ENCODE measurements at places on chromosomes 2 and 18.

DNA sequence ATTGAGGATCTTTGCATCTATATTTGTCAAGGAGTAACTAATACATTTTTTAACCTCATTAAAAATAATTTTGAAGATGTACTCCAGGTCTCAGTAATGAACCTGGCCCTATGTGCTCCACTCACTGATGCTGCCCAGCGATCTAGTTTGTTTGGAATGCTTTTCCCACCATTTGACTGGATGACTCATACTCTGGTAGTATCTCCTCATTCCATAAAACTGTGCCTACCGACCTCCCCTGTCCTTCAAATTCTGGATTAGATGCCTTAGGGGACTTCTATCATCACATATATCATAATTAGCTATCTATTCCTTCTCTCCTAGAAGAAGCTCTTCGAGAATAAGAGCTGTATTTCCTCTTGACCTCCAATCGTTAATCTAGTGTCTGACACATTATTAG is 83.8 kb downstream of the FAM117B start:
- DNase-seq: peak; percentile 59

DNA sequence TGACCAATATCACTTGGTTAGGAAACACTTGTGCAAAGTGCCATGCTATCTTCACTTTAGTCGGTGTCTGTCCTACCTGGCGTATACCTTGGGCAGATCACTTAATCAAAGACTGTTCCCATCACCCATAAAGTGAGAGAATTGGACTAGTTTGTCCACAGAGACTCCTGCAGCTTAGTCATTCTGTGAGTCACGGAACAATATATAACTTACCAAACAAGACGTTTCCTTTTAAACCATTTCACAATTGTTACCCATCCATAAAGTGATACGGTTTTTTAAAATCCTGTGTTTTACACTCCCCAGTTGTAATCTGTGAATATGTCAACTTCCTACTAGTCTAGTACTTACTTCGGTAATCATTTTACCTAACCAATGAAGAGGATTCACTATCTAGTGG is 499.3 kb upstream of the SMIM21 start:
- DNase-seq: peak; percentile 23

DNA sequence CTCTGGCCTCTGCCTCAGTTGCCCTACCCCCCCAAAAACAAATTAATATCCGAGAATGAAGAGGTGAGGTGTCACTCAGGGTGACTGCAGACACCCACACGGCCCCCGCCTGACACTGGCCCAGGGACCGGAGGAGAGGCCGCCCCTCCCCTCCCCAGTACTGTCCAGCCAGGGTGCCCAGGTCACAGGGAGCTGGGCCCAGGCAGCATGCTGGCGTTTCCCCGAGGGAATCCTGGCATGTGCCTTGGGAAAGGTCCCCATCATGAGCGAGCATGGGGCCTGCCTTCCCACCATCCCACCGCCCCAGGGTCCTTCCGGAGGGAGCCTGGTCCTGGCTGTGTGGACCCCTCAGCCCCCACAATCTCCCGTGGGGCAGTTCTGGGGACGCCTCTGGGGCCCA is 3.0 kb downstream of the MAB21L4 start:
- DNase-seq: no peak

DNA sequence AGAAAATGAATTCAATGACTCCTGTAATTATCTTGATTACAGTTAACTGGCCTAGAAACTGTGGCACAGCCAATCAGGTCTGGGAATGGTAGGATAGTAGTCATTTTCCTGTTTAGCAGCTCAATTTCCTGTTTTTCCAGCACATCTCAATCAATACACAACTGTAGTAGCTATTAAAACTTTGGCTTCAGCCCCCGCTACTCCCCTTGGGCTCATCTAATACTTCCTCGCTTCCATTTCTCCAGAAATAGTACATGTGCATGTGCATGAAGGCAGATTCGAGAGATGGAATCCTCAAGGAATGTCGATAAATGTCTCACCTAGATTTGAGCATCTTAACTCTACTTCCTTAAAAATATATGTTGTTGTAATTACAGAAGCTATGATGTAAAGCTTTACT is 9.7 kb downstream of the COBLL1 start:
- DNase-seq: no peak

DNA sequence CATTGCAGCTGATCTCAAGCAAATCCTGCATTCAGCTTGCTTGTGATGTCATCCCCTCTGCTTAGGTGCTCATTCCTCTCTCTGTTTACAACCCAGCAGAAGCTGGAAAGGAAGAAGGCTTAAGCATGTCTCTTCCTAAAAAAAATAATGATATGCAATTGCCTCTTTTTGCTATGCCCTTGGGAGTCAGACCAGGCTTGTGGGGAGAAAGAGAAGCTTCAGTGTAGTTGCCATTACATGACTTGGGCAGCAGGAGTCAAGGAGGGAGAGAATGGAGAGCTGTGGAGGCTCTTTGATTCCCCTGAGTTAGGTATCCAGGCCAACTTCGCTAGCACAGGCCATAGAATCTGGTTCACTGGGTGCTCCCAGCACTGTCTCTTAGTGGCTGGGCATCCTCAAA is 101.1 kb downstream of the MAPK4 start:
- DNase-seq: no peak

DNA sequence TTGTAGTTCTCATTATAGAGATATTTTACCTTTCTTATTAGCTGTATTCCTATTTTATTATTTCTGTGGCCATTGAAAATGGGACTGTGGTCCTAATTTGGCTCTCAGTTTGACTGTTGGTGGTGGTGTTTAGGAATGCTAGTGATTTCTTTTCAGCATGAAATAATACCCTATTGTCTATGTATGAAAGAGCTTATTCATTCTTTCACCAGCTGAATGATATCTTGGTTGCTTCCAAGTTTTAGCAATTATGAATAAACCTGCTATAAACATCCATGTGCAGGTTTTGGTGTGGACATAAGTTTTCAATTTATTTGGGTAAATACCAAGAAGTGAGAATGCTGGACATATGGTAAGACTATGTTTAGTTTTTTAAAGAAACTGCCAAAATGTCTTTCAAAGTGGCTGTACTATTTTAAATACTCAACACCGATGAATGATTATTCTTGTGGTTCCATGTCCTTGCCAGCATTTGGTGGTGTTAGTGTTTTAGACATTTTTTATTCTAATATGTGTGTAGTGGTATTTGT is 501.6 kb upstream of the GYPC start:
- no peak for DNase-seq

DNA sequence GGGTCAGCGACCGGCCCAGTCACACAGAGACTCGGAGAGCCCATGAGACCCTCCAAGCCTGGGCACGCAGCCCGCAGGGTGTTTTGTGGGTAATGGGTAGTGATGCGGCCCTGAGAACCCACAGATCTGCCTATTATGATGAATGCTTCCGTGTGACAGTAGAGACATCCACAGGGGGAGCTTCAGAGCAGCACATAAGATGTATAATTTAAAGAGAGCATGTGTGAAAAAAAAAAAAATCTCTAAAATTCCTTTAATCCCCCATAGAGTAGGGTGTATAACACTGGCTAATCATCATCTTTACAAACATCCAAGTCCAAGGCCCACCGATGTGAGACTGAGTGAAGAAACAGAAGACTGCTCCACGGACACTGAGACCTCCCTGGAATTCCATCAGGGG is 34.6 kb downstream of the BIN1 start:
- no peak for DNase-seq

DNA sequence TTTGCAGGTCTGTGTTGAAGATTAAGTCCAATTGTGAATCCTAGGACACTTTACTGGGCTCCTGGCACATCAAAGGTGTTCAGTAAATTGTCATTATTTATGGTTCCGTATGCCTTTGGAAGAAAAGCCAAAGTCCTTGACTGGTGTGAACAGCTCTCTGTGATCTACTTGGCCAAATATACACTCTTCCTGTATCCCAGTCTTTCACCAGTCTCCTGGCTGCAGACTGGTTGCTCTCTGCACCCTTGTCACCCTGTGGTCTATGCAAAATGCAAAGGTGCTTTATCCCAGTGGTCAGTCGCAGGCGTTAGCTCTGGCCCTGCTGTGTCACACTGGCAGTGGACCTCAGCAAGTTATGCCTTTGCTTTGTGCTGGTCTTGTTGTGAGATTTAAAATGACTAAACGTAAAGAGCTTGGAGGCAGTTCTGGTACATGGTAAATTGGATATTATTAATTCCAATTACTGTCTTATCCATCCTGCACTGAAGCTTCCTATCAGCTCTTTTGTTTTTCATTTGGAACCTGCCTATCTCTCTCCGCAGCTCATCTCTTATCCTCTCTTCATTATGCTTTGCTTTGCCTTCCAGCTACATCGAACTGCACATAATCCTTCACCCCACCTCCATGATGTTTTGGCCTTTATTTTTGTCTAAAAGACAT is 83.1 kb downstream of the MYO1B start:
- DNase-seq: no peak

GRCh38 chr18:9946831-9947230 is 33.0 kb downstream of the VAPA start:
- no peak for DNase-seq

- DNase-seq: no peak
Observed at GRCh38 chr18:61910101-61910500, 17.3 kb upstream of the RNF152 start.

GRCh38 chr18:63451799-63452660 is 24.7 kb upstream of the SERPINB5 start:
- DNase-seq: no peak

DNA sequence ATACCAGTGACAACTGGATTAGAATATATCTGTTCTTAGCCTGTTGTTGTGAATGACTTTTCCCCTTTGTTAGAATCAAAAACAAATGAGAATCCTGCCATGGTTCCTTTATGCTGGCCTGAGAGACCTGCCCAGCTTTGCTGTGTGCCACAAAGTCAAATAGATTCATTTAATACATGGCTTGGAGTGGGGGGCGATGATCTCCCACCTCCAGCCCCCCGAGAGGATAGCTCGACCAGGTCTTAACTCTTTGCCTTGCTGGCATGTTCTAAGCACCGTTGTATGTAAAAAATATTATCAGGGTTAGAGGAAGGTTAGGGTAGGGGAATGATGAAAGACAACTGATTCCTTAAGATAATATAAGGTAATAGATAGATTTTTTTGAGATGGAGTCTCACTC is 22.2 kb upstream of the DGKD start:
- DNase-seq: no peak

DNA sequence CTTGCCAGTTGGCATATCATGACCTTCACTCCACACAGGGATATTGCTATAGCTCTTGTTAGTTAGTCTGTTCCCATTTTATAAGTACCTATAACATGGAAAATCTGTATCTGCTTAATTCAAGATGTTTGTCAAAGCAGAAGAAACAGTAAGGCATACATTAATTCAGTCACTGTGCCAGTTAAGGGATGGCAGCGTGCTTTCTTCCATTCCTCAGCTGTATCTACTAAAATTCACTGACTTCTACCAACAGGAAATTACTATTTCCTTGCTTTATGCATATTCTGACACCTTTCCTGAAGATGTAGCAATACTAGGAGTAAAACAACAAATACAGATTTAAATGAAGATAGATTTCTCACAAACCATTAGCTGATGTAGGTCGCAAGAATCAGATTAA is 59.9 kb downstream of the RNF152 start:
- DNase-seq: no peak

DNA sequence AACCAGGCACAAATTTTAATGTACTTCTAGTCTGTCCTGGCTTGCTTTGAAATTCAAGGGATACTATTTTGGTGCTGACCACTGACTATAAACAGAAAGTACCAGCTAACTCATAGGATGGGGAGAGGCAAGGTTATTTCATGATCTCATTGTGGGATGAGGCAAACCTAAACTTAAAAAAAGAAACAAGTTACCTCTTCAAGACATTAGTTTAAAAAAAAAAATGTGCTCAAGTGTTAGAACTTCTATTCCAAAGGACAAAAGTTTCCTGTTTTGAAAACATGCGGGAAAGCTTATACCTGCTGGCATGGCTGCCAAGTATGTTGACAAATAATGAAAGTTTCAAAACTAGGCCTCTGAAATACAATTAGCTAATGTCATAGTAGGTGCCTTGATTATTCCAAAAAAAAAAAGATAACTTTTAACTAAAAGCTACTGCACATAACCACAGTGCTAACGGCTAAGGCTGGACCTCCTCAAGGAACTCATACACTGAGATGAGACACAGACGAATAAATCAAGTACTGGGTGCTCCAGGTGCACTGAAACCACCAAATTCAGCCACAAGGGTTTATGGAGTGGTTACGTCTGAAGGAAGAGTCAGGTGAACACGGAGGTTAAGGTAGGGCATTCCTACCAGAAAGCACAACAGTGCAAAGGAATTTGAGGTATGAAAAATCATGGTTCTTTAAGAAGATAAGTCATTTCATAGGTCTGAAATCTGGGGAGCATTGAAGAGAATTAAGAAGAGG is 38.1 kb downstream of the TMEM131 start:
- DNase-seq: no peak

DNA sequence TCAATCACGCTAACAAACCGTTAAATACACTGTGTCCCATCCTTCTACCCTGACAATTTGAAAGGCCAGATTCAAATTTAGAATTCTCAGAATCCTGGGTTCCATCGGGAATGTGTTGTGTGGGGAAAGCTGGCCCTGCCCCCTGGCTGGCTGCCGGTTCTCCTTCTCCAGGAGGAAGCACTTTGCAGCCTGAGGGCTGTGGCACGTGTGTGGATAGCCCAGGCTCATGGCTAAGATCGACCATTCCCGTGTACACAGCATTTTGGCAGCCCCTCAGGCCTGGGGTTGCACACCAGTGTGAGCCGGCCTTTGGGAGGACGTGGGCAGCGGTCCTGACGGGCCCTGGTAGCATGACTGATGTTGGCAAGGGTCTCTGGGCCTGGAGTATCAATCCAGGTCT is 51.0 kb upstream of the ROCK2 start:
- no peak for DNase-seq

DNA sequence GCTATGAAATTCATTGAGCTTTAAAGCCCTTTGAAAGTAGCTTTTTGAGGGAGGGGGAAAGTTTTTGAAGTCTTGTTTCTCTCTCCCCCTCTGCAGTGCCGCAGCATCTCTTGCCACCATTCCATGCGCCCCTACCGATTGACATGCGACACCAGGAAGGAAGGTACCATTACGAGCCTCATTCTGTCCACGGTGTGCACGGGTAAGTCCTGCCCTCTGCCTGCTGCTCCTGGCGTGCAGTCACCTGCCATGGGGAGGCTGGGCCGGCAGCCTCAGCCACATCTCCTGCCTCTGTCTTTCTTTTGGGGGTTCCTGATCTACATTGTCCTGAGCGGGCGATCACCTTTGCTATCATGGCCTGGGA is 191.6 kb downstream of the GLI2 start:
- DNase-seq: no peak

GRCh38 chr18:68874361-68874760 is 76.5 kb downstream of the CCDC102B start:
- peak; percentile 57 for DNase-seq

DNA sequence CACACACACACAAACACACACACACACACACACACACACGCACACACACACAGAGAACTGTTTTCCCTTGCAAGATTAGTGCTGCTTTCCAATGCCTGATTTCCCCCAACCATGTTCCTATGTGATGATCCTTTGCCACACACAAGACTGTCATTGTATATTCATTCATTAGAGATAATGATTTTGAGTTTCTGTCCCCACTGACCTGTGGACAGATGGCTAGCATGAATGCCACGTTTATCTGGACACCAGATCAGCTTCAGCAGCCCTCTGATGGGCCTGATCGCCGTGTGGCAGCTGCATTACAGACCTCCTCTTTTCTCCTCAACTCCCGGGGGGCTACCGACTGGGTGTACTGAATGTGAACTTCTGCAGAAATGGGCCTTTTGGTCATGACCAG is 353.0 kb downstream of the MYCN start:
- DNase-seq: no peak

GRCh38 chr2:42132191-42132965 is 36.8 kb upstream of the EML4 start:
- peak; percentile 99 for DNase-seq

GRCh38 chr2:204505946-204506345 is 39.3 kb upstream of the PARD3B start:
- peak; percentile 4 for DNase-seq

- no peak for DNase-seq
Observed at GRCh38 chr2:112754564-112754963, 9.8 kb downstream of the CKAP2L start.
